Activated effector memory CD4-positive, alpha-beta T cell treated with anti-CD3 and anti-CD28 coated beads, Interleukin-2, amount 50 U/mL, for 16 hours (primary cell): ENCODE measurements at places on chromosomes 7 and 10.

GRCh38 chr7:43766564-43766963 lies 8.1 kb downstream of the BLVRA start:
- no peak for DNase-seq

GRCh38 chr7:50615519-50616080 lies 50.4 kb upstream of the DDC start:
- no peak for DNase-seq

- DNase-seq: no peak
Observed at GRCh38 chr7:112362731-112363131, 87.5 kb upstream of the IFRD1 start.

DNA sequence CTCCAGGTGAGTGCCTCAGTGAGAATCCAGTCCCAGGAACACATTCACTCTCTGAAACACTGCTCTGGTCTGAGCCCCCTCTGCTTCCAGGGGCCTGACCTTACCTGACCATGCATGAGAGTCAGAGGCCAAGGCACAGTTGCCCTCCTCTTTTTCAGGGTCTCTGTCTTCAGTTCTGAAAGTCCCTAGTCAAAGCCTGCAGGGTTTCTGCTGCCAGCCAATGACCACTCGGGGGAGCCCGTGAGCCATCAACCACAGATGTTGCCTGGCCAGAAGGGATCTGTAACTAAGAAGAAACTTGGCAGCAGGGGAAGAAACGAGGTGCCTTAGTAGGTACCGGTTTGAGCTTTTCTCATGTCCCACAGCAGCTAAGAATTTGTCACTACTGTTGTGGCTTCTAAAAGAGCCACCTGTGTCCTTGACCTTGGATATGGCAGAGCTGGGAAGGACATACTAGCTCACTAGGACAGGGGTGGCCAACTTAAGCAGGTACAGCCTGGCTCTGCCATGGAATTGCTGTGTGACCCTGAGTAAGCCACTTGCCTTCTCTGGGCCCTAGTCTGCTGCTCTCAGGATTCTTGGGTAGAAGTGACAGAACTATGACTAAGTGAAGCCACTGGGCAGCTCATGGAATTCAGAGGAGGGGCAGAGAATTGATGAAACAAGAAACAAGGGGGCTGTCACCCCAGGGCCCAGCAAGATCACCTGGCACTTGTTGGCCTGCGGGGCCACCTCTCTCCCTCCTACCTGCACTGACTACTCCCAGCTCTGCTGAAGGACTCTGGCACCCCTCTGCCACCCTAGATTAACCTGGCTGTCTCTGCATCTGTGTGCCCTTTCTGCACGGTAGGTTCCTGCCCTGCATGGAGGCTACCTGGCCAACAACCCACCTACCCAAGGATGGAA lies 83.8 kb upstream of the GPR26 start:
- peak; percentile 82 for DNase-seq

DNA sequence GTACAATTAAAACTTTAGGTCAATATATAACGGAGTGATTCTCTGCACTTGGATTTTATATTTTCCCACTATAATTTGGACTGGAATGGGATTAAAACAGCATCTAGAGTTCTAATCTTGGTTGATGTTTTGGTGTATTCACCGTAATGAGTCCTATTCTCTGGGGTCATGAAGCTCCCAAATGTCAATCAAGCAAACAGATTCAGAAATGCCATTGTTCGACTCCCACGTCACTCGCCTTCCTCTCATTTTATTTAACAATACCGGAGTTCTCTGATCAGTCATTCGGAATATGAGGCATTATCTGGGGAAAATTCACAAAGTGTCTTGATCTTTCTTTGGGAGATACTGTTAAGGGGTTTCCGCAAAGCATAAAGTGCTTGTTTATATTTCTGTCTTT lies 26.5 kb downstream of the SKIDA1 start:
- no peak for DNase-seq

DNA sequence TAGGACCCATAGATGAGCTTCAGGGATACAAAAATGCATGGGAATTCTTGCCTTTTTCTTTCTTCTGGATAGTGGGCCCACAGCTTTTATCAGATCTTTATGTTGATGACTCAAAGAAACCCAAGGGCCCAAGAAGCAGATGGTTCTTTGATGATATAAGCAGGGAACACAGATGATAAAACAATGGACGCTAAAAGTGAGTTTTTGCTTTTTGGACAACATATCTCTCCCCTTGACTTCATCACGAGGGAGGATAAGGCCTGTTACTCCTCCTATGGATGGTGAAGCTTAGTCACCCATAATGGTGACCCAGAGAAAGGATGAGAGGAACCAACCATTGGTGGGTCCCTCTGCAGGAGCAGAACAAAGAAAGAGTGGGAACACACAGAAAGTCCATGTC lies 6.5 kb upstream of the OGA start:
- no peak for DNase-seq

- no peak for DNase-seq
Observed at GRCh38 chr7:121344093-121344492, 15.3 kb downstream of the WNT16 start.

DNA sequence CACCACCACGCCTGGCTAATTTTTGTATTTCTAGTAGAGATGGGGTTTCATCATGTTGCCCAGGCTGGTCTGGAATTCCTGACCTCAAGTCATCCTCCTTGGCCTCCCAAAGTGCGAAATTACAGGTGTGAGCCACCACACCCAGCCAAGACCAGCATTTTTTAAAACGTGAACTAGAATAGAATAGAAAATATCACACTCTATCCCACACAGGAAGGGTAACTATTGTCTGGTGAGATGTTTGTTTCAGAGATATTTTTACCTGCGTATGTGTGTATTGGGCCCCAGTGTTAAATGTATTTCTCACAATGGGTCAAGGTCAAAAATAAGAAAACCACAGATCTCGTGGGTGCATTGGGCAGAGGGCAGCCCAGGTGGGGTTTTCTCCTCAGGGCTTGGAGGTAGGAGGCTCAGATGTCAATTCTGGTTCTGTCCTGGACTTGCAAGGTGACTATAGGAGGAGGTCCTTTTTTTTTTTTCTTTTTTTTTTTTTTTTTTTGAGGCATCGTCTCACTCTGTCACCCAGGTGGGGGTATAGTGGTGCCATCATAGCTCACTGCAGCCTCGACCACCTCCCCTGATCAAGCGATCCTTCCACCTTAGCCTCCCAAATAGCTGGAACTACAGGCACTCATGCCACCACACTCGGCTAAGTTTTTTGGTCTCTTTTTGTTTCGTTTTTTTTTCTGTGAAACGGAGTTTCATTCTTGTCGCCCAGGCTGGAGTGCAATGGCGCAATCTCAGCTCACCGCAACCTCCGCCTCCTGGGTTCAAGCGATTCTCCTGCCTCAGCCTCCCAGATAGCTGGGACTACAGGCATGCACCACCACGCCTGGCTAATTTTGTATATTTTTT lies 19.0 kb downstream of the SH2B2 start:
- DNase-seq: no peak

- DNase-seq: no peak
Observed at GRCh38 chr7:96729820-96730219, 20.2 kb upstream of the SEM1 start.

- no peak for DNase-seq
Observed at GRCh38 chr10:77296534-77297392, 340.8 kb downstream of the KCNMA1 start.

DNA sequence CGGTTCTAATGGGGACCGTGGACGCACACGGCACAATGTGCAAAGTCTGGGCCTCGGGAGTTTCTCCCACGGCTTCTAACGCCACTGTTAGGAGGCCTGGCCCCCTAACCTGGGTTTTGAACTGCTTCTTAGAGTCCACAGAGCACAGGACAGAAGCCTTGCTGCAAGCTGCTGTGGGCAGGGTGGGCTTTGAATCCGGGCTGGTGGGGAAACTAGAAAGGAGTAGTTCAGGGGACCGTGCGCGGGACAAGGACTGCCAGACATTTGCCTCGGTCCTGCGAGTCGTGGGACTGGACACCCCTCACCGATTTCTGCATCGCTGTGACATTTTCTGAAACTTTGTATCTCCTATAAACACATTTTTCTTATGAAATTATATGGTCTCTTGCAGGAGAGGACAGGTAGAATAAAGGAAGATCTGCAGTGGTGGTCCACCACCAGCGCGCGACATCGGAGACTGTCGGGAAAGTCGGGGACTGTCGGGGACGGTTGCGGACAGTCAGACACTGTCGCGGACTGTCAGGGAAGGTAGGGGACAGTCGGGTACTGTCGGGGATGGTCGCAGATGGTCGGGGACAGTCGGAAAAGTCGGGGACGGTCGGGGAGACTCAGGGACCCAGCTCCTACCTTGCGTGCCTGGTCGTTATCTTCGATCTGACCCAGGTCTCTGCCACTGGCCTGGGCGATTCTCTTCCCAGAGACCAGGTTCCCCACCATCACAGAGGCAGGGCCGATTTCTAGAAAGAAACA lies 222.1 kb downstream of the ZMYND11 start:
- DNase-seq: peak; percentile 30

DNA sequence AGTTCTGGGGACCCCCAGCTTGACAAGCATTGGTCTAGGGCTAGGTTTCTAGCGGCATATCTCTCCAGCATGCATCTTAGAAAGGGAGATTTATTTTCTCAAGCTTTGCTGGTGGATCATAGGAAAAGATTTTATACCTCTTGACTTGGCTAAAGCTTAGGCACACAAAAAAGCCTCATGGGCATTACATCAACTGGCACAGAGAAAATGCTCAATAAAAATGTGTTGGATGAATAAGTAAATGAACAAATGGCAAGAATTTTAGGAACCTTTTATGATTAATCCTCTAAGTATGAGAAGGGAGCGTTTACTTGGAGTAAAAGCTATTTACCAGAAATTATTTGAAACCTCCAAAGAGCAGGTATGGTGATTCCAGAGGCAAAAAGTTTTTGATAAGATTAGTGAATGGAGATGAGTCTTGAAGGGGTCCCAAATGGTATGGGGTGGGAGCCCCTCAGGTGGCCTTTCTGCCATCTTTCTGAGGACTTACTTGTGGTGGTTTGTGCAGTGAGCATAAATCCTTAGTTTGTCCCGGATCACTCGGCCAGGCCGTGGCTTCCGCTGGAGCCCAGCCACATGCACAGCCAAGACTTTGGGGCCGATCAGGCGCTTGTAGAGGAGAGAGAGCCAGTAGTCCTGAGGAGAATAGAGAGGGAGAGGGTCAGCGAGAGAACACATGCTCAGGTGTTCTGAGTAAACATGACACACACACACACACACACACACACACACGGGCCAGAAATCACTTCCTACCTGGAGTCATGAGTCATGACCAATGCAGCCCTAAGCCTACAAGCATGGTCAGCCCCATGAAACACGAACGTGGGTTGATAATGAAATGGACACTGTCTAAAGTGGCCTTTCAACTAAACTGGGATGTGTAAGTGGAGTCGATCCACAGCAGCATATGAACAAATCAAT lies 43.1 kb upstream of the HPS1 start:
- DNase-seq: no peak

DNA sequence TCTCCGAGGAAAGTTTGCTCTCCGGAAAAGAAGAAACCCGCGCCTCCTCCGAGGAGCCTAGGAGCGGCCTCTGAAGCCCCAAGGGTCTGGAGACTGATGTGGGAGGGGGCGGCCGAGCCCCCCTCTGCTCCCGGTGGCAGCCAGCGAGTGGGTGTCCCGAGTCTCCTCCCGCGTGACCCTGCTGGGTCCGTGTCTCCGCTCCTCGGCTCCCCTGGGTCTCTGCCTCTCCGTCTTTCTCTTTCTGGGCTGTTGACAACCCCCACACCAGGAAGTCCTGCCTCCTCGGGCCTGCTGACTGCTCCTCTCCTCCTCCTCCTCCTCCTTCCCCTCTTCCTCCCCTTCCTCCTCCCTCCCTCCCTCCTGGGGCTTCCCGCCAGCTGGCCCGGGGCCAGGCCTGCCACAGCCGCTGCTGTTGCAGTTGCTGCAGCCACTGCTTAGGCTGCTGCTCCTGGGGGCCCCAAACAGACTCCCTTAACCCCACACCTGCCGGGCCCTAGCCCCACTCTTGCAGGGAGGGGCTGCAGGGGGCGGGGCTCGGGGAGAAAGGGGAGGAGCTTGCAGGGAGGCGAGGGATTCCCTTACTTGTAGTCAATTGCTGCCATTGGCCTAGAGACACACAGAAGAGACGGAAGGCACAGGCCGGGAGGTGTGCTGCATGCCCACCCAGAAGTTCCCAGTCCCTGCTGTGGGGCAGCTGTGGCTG lies at the start of gene TSC22D4:
Gene TSC22D4 (minus strand): TSS at position 257 of the 703 bp plus-strand sequence. CDS start 1,176 bp downstream, outside the sequence.
- DNase-seq: peak; percentile 96

GRCh38 chr7:15848901-15849300 lies 162.4 kb upstream of the MEOX2 start:
- DNase-seq: no peak

- no peak for DNase-seq
Observed at GRCh38 chr7:18577096-18577771, 81.7 kb downstream of the HDAC9 start.

- DNase-seq: no peak
Observed at GRCh38 chr7:155745737-155746136, 66.5 kb downstream of the SHH start.

GRCh38 chr7:15848362-15848761 lies 161.9 kb upstream of the MEOX2 start:
- DNase-seq: no peak

DNA sequence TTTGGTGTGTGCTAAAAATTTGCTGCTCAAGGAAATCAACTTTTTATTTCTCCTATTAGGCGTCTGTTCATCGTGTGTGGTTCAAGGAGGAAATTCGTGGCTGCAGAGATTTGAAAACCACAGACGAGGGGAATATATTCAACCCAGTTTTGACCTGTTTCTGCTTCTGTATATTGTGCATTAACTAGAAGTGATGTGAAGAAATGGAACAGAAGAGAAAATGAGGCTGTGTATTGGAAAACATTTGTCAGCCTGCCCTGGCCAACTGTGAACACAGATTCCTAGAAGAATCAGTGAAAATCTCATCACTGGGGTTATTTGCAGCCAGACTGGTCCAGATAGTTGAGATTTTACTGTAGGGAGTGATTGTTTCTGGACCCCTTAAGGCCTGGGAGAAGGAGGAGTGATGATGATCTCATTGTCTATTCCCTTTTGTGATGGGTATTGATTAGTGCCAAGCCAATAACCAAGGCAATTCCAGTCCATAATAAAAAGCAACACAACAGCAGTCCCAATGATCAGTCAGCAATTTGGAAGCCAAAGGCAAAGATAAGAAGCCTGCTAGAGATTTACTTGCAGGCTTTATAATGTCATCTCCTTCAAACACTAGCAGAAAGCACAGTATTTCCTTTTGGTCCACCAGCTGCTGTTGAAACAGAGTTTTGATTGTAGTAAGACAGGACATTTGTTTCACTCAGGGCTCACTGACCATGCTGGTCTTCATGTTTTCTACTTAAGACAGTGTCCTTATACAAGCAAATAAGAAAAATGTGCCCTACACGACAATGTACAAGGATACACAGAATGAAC lies 339.4 kb downstream of the PRPF18 start:
- no peak for DNase-seq

DNA sequence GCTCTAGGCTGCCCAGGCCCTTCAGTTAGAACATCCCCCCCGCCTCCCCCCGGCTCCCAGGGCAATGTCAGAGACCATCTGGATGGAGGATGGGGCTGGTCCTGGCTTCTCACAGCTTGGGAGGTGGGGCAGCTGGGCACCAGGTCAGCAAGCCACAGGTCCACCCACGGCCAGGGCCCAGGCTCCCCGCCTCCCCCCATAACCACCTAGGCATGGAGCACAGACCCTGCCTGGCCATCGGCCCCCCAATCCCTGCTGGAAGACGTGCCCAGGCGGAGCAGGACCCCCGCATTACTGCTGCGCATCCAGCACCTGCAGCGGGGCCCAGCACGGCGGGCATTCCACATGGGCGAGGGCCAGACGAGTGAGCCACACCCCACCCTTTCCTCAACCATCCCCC lies 169.6 kb downstream of the ELFN1 start:
- peak; percentile 41 for DNase-seq

GRCh38 chr10:110416776-110417711 lies 80.7 kb upstream of the DUSP5 start:
- DNase-seq: no peak

- DNase-seq: no peak
Observed at GRCh38 chr7:16916105-16916639, 34.4 kb upstream of the AGR3 start.

- no peak for DNase-seq
Observed at GRCh38 chr10:33917069-33917780, 582.8 kb upstream of the NRP1 start.
